Central memory CD4-positive, alpha-beta T cell (primary cell): ENCODE measurements at places on chromosomes 1 and 21.

GRCh38 chr1:179857009-179857408 is 20.6 kb downstream of the TOR1AIP2 start:
- DNase-seq = no peak

DNA sequence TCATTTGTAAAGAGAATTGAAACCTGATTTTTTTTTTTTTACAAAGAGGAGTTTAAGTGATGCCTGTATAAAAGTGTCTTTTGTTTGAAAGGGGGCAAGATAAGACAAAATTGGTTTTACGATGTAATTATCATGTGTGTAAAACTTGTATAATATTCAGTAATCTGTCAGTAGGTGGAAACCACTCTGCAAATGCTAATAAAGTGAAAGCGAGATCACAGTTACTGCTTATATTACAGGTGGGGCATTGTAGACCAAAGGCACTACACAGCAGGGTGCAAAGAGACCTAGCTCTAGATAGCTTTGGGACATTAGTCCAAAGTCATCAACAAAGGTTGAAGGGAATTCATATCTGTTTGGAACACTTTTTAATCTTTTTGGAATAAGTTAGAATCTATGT is 174.2 kb downstream of the LHX8 start:
- DNase-seq = no peak

DNA sequence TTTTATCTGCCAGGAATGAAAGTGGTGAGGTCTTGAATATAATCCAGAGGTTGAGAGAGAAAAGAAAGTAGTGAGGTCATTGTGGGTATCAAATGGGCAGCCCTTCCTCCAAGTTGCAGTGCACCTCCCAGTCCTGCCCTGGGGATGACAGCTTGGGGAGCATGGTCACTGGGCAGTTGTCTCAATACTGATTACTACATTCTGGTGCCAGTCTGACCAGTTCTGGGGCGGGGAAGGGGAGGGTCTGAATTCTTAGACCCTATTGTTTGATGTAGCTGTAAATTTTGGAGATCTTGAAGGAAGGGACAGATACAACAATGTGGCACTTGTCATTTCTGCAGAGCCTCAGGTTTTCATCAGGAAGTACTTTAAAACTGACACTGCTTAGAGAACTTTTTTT is 11.2 kb downstream of the SLFNL1 start:
- DNase-seq = no peak

DNA sequence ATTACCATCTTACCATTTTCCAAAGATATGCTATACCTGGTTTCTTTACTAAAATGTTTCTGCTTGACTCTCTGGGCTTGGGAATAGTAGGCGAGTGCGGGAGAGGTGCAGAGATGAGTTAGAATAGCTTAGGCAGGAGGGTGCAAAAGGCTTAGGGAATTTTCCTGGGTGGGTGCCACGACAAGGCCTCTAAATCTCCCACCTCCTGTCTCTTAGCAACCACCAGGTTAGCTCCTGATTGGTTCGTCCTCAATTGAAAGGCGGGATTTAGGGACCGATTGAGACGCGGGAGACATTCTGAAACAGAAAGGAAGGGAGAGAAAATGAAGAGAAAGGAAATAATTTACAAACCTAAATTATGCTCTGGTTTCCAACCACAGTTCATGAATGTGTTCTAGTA is 3.1 kb downstream of the ACKR1 start:
- no peak for DNase-seq

- DNase-seq = no peak
These were observed 150.6 kb downstream of the TGFBR3 start for GRCh38 chr1:91735266-91735845.
